ENCODE measurements at places on chromosomes 1 and 21.

DNA sequence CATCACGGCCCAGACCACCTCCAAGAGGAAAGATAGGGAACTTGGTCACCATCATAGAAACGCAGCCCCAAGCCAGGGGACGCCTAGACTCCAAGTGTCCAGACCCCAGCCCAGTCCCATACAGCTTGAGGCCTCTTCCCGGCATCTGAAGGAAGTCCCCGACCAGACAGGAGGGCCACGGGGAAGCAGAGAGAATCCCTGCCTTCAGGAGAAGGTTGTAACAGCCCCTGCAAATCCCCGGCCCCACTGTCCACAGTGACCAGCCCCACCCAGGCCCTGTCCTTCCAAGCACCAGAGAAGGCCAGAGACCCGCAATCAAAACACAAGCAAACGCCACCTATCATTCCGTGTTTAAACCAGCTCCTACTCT is 1.7 kb downstream of the SLC19A1 start:
- no peak for DNase-seq

DNA sequence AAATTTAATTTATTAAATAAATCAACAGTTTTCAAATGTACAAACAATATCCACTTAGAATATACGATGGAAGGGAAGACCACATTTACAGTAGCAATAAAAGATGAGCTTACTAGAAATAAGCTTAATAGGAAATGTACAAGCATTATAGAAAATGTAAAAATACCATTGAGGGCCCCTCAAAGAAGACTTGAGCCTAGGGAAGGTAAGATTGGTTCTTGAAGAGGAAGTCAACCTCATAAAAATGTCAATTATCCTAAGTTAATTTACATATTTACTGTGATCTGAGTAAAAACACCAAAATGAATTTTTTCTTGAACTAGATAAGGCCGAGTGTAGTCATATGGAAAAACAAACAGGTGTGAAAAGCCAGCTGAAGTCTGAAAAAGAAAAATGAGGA is 39.7 kb upstream of the TRIM67 start:
- DNase-seq, result no peak

DNA sequence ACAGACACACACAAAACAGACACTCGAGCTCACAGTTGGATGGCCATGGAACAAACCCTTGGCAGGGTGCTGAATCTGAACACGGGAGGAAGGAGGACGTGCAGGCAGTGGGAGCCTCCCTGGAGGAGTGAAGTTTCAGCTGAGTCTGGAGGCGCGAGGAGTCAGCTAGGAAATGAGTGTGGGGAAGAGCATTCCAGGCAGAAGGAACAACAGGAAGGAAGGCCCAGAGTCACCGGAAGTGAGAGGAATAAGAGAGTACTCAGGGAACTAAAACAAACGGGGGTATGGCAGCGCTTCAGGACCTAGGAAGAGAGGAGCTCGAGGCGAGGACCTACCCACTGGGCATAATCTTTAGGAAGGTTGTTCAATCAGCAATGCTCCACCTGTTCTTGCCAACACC is 137.3 kb downstream of the SYF2 start:
- no peak for DNase-seq

GRCh38 chr1:97778718-97779117 is 142.1 kb downstream of the DPYD start:
- no peak for DNase-seq

GRCh38 chr1:172628401-172628800 is 30.5 kb upstream of the FASLG start:
- no peak for DNase-seq
